ENCODE measurements at places on chromosomes 5 and 9.
A peak's percentile ranks its signal among the peaks of the same experiment; 100 is the strongest.

DNA sequence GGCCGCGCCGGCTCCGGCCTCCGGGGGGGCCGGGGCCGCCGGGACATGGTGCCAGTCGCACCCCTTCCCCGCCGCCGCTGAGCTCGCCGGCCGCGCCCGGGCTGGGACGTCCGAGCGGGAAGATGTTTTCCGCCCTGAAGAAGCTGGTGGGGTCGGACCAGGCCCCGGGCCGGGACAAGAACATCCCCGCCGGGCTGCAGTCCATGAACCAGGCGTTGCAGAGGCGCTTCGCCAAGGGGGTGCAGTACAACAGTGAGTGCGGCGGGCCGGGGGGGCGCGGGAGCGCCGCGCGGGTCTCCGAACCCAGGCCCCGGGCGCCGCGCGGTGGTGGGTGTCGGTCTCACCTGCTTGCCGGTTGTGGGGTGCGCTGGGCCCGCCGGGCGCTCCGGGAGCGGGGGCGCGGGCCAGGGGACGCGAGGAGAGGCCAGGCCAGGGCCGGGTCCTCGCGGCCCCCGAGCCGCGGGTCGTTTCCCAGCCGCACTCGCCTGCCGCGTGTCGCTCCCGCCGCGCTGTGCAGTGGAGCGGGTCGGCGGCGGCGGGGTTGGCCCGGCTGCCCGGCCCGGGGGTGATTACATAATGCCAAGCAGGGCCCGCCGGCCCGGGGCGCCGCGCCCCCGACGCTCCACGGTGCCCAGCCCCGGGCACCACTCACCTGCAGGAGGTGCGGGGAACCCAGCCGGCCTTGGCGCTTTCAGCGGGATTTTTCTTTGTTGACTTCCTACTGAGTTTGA is 492 bp downstream of the RABL6 start:
- DNase-seq: no peak

- DNase-seq: no peak
These were observed 981 bp downstream of the TCOF1 start for GRCh38 chr5:150358261-150359095.

GRCh38 chr5:150623152-150623877 is 17.1 kb upstream of the SYNPO start:
- peak; percentile 22 for DNase-seq

DNA sequence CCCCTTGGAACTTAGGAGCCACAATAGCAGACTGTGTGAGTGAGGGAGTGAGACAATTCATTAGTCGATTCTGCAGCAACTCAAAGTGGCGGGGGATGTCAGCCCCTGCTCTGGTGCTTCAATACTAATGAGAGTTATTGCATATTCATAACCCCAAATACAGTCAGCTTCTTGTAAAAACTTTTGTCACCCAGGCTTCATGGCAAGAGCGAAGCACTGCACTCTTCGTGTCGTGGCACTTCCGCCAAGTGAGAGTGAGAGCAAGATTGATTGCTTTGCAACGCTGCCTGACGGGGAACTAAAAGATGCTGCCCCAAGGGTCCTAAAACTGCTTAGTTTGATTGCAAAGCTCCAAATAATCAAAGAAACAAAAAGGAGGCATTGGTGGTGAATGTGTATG is 150.9 kb downstream of the NR2F1-AS1 start:
- no peak for DNase-seq

DNA sequence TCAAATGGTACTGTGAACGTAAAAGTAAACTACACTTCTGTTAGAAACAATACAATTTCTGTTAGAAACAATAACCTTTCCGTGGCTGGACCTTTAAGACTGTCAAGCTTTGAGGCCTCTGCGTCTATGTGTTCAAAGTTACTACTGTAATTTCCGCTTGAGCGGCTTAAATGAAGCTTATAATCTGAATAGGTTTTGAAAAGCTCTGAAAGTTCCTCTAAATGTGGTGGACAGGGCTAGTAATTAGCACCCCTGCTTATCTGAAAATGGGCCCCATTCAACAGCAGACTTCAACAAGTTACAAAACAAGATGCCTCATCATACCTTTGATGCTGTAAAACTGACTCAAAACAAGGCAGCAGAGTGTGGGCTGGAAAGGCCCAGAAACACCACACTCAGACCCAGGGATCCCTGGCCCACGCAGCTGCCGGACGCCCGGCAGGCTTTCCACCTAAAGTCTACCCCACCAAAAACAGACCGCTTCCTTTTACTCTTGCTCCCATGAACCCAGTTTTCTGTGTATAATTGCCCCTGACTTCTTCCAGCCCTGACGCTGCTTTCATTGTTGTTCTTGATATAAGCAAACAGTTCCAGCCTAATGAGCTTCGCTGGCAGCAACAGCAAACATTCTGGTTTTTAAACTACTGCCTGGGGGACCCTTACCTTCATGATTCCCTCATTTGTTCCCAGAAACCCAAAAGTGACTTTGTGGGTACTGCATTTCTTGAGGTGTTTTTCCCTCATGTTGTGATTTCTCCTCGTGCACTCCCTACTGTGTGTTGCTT is 66.7 kb downstream of the TLE1 start:
- no peak for DNase-seq

- no peak for DNase-seq
These were observed 4.4 kb upstream of the COL5A1 start for GRCh38 chr9:134637241-134637640.

DNA sequence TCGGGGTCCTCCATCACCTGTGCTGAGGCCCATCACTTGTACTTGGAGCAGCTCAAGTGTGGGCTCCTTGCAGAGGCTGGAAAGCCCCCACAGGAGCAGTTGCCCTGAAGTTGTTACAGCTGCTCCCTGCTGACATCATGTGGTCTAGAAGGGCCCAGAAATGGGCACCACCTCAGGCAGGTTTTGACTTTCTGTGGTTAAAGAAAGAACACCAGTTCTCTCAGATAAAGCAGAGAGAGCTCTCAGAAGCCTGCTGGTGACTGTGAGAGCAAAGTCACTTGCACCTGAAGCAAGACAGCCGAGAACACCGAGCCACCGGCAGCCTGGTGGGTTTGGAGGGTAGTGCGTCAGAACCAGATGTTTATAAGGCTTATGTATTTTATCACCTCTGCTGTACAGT is 70.4 kb downstream of the MVB12B start:
- no peak for DNase-seq

DNA sequence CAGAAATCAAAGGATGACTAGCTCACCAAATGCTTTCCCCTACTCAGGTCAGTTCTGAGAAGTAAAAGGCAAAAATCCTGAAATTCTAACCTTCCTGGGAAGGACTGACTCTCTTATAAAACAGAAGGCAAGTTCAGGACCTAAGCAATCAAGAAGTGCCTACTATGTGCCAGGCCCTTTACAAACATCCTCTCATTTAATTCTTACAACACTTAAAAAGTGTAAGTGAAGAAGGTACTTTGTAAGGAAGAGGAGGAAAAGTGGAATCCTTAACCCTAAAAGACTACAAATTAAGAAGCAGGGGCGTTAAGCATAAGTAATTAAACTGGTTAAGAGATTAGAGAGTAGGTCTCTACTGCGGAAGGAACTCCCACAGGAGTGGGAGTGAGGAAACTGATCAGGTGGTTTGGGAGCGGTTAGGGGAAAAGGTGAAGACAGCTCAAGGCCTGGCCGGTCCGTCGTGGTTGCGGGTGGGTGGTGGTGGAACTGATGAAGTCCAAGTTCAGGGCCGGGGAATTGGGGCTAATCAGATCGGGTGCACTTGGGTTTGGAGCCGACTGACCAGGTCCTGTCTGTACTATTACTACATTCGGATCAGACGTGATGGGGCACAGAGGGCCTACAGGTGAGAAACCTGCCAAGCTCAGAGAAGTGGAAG is 839 bp downstream of the MED27 start:
- DNase-seq: no peak

GRCh38 chr5:93580063-93580926 is 724 bp downstream of the NR2F1-AS1 start:
- no peak for DNase-seq

DNA sequence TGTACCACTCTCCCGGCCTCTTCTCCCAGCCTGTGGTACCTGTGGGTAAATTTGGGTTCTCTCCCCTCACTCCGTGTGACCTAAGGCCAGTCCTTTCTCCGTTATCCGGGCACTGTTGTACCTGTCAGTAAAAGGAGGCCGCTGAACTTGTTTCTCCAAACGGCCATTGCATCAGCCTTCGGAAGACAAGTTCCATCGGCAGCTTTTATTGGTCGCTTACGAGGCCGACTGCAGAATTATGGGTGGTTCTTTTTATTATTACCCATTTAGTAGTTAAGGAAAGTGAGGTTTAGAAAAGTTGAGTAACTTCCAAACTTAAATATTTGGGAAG is 558 bp downstream of the GRPEL2 start:
- no peak for DNase-seq

DNA sequence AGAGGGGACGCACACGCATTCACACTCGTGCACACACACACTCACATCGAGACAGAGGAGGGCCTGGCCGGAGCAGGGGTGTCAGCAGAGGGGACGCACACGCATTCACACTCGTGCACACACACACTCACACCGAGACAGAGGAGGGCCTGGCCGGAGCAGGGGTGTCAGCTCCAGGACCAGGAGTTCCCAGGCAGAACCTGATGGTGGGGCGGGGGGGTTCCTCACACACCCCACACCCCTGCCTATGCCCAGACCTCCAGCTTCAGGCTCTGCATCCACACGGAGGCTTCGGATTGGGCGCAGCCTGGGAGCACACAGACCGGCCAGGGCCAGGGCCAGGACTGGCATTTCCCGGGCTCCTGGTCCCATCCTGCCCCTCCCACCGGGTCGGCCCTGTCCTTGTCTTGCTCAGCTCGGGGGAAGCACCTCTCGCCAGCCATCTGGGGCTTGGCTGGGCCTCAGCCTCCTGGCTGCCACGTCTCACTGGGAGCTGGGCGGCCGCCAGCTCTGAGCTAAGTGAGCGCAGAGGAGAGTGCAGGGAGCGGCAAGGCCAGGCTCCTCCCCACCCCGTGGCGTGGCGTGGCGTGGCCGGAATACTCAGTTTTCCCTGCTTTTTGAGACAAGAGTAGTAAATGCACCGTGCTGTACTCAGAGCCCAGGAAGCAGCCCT is 31.3 kb downstream of the ADAMTS2 start:
- DNase-seq: peak; percentile 93

DNA sequence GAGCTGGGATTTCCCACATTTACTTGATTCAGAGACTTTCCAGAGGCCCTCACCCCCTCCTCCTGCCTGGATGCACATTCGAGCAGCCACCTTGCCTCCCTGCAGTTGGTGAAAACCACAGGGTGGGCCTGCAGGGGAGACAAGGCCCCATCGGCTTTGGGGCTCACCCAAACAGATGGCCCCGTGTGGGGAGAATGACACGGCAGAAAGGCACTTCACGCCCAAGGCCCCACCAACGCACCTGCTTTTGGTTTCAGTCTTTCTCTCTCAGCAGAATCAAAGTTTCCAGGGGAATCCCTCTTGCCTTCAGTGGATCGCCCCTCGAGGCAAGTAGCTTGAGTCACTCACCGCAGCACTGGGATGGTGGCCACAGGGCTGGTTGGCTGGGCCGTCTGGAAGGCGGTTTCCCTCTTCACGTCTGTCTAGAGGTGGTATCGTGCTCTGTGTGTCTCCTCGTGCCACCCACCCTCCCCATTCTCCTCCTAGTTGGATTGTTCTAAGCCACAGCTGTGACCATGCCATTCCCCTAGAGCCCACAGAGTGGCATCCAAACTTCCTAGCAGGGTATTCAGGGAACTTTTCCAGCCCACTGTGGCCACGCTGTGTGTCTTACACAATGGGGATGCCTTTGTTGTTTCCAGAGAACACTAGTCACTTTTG is 31.8 kb downstream of the SEC61B start:
- DNase-seq: no peak

- no peak for DNase-seq
These were observed 21.4 kb downstream of the DIAPH1 start for GRCh38 chr5:141597394-141597793.

- no peak for DNase-seq
These were observed 26.6 kb upstream of the IL17B start for GRCh38 chr5:149405550-149406202.

GRCh38 chr9:4118666-4119065 is 181.2 kb downstream of the GLIS3 start:
- peak; percentile 58 for DNase-seq

GRCh38 chr5:140025736-140026135 is 17.4 kb downstream of the NRG2 start:
- no peak for DNase-seq

- no peak for DNase-seq
These were observed 233.9 kb upstream of the ZNF608 start for GRCh38 chr5:124980163-124980941.

DNA sequence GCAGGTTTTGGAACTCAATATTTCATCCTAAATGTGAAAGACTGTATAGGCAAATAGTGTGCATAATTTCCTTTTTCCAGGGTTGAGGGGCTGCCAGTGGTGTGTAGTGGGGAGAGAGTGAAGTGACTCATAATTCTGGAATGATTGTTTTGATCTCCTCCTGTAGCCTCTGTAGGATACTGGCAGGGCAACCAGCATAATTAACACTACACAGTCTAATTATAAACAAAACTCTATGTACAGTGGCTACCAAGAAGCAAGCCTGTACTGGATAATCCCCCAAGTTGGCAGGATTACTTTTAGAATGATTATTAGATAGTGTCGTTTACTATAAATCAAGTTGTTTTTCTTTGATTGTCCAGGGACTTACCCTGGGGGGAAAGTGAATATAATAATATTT is 32.2 kb downstream of the LNPEP start:
- no peak for DNase-seq

DNA sequence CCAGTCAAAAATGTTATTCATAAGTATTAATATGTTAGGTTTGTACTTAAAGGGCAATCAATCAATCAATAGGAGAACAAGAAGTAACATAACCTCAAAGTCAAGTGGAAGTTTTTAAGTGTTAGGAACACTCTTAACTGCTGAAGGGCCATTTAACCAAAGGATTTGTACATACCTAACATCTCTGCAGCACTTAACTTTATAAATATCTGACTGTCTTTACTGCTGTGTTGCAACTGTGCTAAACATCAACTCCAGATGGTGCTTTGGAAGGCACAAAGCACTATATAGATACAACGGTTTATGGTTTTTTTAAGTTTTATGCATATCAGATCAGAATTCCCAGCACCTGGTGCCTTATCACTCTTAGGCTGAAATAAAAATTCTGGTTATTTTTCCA is 604.9 kb upstream of the PTGER4 start:
- no peak for DNase-seq

GRCh38 chr9:96382175-96382574 is 1.3 kb downstream of the SLC35D2 start:
- DNase-seq: no peak

DNA sequence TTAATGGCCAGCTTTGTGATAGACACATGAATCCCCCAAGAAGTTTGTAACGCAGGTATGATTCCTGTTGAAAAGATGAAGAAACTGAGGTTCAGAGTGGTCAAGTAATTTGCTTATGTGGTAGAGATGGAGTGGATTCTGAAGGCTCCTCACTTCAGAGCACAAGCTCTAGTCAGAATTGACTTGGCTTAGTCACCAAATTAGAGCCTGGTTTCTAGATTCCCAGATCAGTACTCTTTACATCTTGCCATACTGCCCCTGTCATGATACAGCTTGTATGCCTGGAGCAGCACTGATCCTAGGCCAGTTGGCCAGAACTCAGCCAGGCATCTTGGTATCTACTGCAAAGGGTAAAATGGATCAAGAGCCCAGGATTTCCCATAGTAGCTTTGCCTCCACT is 284.4 kb upstream of the RFX3 start:
- no peak for DNase-seq

- DNase-seq: no peak
These were observed 134.5 kb downstream of the GNAQ start for GRCh38 chr9:77896938-77897667.

GRCh38 chr9:3028535-3028934 is 184.6 kb upstream of the PUM3 start:
- DNase-seq: no peak
